GM12891 (cell line): ENCODE measurements at places on chromosomes 2 and 18.

- DNase-seq = no peak
Observed at GRCh38 chr2:108363908-108364225, 13.9 kb upstream of the SULT1C4 start.

DNA sequence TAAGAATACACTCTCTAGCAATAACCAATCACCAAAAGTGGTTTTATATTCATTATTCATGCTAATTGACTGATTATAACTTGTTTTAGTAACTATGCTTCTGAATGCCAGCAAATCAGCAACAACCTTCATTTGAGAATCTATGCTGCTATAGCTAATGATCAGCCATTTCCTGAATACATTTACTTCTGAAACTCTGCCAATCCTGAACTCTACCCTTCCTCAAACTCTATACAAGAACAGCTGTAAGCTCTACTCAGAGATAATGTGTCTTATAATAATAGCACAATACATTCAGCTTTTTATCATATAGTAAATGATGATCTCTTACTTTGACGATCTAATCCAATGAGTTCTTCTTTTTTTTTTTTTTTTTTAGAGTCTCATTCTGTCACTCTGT is 85.7 kb upstream of the EPAS1 start:
- no peak for DNase-seq

- no peak for DNase-seq
Observed at GRCh38 chr18:46406539-46406932, 250.5 kb downstream of the LOXHD1 start.

- no peak for DNase-seq
Observed at GRCh38 chr2:196437626-196438025, 201.9 kb upstream of the CCDC150 start.

DNA sequence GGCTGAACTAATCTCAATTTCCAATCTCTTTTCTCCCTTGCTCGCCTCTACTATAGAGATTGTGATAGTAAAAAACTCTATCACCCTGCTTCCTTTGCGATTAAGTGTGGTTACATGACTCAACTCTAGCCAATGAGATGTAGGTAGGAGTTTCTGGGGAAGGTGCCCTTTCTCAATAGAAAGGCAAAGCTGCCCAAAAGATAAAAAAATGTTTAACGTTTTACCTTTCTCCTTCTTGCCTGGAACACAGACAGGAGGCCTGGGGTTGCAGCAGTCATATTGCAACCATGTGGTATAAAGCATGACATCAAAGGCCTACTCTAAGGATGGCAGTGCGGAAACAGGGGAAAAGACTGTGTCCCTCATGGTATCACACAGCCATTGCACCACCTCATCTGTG is 31.5 kb downstream of the TMEM37 start:
- DNase-seq = no peak

DNA sequence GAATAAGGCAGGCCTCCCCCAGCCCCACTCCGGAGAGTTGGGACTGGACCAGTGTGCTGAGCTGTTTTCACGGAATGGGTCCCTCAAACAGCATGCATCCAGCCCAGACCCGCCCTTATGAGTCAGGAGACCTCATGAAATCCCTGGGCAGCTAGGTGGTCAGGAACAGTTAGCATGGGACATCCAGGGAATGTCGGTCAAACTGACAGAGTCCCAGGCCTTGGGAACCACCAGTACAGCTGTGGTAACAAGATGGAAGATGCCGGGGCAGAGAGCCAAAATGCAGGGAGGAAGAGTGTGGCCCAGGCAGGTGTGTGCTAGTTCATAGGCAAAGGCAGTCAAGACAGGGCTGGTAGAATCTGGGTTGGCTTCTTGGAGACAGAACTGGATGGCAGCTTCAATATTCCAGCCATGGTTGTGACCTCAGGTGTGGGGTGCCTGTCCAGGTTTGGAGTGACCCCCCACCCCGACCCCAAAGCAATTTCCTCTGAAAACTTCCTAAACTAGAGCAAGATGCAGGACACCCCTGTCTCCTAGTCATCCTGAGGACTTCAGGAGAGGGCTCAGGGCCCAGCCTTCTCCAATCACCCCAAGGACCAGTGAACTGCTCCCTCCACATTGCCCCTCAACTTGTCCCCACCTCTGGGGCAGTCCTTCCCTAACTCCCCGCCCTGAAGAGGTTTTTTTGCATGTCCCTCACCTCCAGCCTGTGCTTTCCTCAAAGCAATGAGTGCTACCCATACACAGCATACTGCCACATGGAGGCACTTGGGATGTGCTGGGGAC is 46.5 kb downstream of the KCNIP3 start:
- no peak for DNase-seq

- DNase-seq = no peak
Observed at GRCh38 chr2:152497481-152498052, 162.6 kb downstream of the FMNL2 start.

DNA sequence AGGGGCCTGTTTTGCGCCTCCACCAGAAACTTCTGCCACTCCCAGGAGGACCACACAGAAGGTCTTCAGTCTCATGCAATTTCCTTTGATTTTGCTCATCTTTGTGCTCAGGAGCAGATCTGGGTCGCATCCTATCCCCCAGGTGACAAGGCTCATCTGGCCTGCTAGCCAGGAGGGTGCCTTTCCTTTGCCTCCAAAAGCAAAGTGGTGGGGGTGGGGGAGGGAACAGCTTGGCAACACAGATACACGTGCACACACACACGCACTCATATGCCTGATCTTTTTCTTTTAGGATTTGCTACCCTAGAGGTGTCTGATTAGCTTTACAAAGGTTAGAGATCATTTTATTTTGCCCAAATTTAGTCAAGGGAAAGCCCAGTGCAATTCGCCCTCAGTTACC is 13.8 kb upstream of the SPATA3 start:
- DNase-seq = no peak

GRCh38 chr2:150303281-150303680 is 184.2 kb downstream of the RND3 start:
- no peak for DNase-seq

GRCh38 chr2:176443946-176444345 is 174.7 kb downstream of the MTX2 start:
- no peak for DNase-seq

DNA sequence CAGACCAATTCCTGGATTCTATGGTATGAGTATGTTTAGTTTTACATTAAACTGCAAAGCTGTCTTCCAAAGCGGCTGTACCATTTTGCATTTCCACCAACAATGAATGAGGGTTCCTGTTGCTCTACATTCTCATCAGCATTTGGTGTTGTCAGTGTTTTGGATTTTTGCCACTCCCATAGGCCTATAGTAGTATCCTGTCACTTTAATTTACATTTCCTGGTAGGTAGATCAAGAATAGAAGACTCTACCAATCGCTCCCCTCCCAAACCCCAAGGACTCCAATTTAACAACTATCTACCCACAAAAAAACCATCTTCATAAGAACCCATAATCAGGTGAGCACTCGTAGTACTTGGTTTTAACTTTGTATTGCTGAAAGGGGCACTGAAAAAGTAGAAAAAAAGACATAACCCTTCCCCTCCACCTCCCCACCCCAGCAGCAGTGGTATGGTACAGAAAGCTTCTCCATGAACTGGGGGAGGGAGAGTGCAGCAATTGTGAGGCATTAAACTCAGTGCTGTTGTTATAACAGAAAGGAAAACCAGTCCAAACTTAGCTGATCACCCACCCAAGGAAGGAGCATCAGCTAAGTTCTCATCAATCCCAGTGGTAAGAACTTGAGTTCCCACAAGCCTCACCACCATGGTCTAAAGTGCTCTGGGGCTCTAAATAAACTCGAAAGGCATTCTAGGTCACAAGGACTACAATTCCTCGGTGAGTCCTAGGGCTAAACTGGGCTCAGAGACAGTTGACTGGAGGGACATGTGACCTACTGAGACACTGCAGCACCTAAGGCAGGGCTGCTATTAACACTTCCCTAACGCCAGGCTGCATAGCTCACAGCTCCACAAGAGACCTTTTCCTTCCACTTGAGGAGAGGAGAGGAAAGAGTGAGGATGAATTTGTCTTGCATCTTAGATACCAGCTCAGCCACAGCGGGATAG is 35.5 kb upstream of the CYTIP start:
- no peak for DNase-seq

GRCh38 chr2:10493634-10494281 is 45.6 kb upstream of the ODC1 start:
- DNase-seq = peak; percentile 65

DNA sequence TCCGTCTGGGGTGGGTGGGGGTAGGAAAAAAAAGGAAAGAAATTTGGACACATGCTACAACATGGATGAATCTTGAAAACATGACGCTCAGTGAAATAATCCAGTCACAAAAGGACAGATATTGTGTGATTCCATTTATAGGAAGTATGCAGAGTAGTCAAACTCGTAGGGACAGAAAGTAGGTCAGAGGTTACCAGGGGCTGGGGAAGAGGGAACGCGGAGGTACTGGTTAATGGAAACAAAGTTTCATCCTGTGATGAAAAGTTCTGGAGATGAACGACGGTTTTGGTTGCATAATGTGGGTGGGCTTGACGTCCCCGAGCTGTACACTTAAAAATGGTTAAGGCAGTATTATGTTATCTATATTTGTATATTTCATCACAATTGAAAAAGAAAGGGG is 4.5 kb upstream of the SFTPB start:
- no peak for DNase-seq

GRCh38 chr2:205500065-205500464 is 182.2 kb upstream of the NRP2 start:
- DNase-seq = no peak

- no peak for DNase-seq
Observed at GRCh38 chr2:168816369-168816768, 13.9 kb downstream of the NOSTRIN start.

DNA sequence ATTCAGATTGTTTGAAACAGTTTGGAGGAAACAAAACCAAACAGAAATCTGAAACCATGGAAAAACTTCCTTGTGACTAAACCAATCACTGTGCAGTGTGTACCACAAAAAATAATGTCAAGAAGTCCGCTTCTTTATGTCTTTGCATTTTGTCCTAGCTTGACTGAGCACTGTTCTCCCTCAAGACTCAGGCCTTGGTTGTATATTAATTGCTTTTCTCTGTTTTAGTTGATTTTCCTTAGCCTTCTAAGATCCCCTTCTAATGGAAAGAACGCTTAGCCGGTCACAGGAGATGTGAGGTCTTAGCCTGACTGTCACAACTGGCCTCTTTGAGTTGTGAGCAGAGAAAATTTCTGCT is 56.6 kb downstream of the LCLAT1 start:
- no peak for DNase-seq

DNA sequence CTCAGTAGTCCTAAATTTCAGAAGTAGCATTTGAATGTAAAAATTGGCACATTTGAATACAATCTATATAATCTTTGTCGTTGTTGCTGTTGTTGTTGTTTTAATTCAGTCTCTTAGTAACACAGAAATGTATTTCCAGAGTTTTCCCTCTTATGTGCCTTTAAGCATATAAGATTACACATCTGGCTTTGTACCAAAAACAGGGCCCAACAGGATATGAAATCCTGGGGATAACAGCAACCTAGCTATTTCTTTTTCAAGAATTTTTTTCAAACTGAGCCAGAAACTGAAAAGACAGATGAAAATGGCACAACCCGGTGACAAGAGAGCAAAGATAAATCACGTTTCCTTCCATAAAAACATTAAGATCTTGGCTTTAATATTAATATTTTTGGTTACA is 906.7 kb downstream of the NRXN1 start:
- no peak for DNase-seq

GRCh38 chr2:32452338-32453064 is 95.7 kb downstream of the BIRC6 start:
- DNase-seq = peak; percentile 0

GRCh38 chr2:222576171-222577081 is 79.5 kb downstream of the FARSB start:
- DNase-seq = no peak

DNA sequence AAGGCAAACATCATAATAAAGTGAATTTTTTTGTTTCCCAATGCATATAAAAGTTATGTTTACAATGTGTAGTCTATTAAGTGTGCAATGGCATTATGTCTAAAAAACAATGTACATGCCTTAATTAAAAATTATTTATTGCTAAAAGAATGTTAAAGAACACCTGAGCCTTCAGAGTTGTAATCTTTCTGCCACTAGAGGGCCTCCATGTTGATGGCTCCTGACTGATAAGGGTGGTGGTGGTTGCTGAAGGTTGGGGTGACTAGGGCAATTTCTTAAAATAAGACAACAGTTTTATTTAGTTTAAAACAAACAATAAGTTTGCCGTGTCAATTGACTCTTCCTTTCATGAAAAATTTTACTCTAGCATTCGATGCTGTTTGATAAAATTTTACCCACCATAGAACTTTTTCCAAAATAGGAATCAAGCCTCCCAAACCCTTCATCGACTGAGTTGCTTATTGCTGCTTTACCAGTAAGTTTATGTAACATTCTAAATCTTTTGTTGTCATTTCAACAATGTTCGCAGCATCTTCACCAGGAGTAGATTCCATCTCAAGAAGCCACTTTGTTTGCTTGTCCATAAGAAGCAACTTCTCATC is 32.3 kb downstream of the MAP3K2 start:
- DNase-seq = peak; percentile 10

GRCh38 chr2:212832211-212833195 is 293.9 kb upstream of the ERBB4 start:
- no peak for DNase-seq

GRCh38 chr18:12312976-12313375 is 4.9 kb downstream of the TUBB6 start:
- no peak for DNase-seq

DNA sequence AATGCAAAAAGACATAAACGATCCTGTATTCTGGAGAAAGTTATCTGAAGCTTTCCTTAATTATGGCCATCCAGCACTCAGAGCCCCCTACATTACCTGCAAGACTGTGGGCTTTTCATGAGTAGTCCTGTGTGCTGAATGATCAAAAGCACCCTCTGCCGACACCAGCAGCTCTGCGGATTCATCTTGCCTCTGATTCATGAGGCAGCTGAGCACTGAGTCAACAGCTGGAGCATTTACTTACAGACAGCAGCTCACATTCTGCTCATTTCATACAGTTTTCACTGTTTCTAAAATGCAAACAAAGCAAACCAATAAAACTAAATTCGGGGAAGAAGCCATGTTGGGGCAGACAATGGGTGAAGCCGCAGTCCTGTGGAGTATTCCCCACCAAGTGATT is 886.5 kb downstream of the CNTNAP5 start:
- DNase-seq = no peak

- DNase-seq = no peak
Observed at GRCh38 chr2:189830510-189830909, 46.3 kb downstream of the PMS1 start.

- no peak for DNase-seq
Observed at GRCh38 chr2:130183512-130184373, 1.7 kb downstream of the MZT2B start.

GRCh38 chr2:73700661-73701447 is 36.3 kb downstream of the TPRKB start:
- no peak for DNase-seq

GRCh38 chr2:43939695-43940256 is 56.0 kb downstream of the LRPPRC start:
- DNase-seq = no peak

DNA sequence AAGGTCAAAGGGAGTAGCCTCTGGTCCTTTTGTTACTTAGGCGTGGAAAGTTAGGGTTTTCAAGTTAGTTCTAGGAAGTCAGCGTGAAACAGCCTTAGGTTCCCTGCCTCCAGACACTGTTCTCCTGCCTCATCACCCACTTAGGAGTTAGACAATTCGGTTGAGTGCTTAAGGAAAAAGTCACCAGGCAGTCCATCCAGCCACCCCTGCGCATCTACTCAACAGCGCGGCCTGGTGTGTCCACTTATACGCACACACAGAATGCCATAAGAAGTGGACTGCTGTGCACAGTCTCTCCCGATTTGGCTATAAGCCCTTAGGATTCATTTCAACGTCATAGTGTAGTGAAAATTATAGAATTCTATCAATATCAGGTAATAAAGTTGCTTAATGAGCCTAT is 470.8 kb upstream of the TNP1 start:
- DNase-seq = no peak
